ENCODE measurements at places on chromosomes 6 and 20.
A peak's percentile ranks its signal among the peaks of the same experiment; 100 is the strongest.

- DNase-seq, result no peak
Observed at GRCh38 chr20:31811198-31811597, 8.0 kb upstream of the MYLK2 start.

GRCh38 chr20:49762940-49763766 lies 49.5 kb upstream of the B4GALT5 start:
- no peak for DNase-seq

DNA sequence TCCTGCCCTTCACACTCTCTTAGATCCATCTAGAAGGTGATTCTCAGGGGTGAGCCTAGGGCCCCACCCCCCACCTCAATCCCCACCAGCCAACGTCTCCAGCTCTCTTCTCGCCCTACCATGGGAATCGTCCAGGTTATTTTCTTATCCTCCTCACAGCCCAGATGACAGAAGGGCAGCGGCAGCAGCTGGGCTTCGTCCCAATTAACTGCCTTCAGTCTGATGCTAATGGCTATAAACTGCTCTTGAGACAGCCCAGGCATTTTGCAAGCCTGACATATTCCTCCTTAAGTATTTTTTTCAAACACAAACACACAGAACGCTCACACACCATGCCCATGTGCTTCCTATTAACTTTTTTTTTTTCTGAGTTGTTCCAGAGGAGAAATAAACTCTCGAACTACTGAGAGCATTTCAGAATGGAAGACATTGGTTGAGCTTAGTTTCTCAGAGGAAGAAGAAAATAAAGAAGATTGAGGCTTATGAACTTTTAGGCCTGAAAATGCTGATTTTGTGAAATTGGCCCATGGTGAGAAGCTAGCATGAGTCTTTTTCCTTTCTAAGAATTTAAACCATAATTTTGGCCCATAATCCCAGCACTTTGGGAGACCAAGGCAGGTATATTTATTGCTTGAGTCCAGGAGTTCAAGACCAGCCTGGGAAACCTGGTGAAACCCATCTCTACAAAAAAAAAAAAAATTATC lies 124.6 kb downstream of the EYA2 start:
- peak; percentile 88 for DNase-seq

- peak; percentile 71 for DNase-seq
Observed at GRCh38 chr6:3808759-3809514, 40.2 kb upstream of the FAM50B start.

- DNase-seq, result no peak
Observed at GRCh38 chr6:84172080-84172479, 55.4 kb downstream of the CEP162 start.

Data from AG04450 (cell line).